Tibial nerve (tissue), 4 donors: ENCODE measurements at places on chromosomes 7 and 10. TPM values are rescaled to one million over a fixed set of nuclear protein-coding genes. Genes with fewer than 3 reads are reported as not detected.

- H3K27me3 ChIP-seq, result no peaks in the 10 kb centered on the region
- no peak for DNase-seq
- no peak overlapping the region for H3K4me3 ChIP-seq
- H3K36me3 ChIP-seq, result no peaks in the 10 kb centered on the region
- no peak overlapping the region for H3K27ac ChIP-seq
These were observed 93.0 kb downstream of the DNMBP start for GRCh38 chr10:99916776-99917175.

DNA sequence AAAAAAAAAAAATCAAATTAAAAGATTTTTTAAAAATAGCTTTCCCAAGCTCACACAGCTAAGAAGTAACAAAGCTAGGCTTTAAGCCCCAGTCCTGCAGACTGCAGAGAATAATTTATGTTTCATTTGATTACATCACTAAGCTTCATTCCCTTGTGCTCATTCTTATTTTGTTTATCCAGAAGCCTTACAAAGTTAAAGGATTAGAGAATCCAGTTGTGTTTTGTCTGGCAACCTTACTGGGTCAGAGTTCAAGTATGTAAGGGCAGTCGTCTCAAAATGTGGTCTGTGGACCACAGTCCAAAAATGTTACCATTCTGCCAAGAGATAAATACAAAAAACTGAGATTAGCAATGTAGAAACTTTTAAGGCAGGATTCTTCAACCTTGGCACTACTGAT lies 32.1 kb upstream of the EZH2 start:
- no peak overlapping the region for H3K4me3 ChIP-seq
- H3K27ac ChIP-seq, result no peak overlapping the region
- peaks cover 11% of the 10 kb centered on the region for H3K4me1 ChIP-seq
- H3K27me3 ChIP-seq, result no peaks in the 10 kb centered on the region
- DNase-seq, result no peak
- no peaks in the 10 kb centered on the region for H3K36me3 ChIP-seq

DNA sequence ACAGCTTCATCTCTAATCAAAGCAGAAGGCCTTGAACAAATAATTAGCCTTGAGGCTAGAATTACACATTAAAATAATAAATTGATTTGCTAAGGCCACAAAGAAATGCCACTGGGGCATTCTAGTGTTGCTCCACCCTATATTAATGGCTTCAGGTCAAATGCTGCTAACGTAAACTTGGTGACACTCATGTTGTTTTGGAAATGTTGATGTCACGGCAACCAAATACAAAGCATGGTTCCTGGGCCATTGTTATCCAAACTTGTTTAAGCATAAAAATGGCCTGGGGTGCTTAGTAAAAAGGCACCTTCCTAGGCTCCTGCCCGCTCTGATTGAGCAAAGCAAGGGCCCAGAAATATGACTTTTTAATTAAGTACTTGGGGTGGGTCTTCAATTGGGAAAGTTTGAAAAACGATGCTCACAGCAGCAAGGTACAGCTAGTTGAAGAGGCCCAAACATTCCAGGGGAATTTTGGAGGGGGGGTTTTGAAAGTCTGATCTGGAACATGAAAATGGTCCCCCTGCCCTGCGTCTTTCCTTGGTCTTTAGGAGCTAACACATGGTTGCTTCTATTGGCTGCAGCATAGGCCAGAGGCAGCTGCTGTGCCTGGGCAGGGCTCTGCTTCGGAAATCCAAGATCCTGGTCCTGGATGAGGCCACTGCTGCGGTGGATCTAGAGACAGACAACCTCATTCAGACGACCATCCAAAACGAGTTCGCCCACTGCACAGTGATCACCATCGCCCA lies 67.8 kb downstream of the ABCC2 start:
- no peak for DNase-seq
- no peaks in the 10 kb centered on the region for H3K4me1 ChIP-seq
- no peak overlapping the region for H3K4me3 ChIP-seq
- H3K36me3 ChIP-seq, result no peaks in the 10 kb centered on the region
- H3K27me3 ChIP-seq, result no peaks in the 10 kb centered on the region

- no peaks in the 10 kb centered on the region for H3K27me3 ChIP-seq
- no peak for DNase-seq
- no peaks in the 10 kb centered on the region for H3K36me3 ChIP-seq
These were observed 223.3 kb upstream of the FERD3L start for GRCh38 chr7:19368491-19368925.

- no peak overlapping the region for H3K27ac ChIP-seq
- no peaks in the 10 kb centered on the region for H3K27me3 ChIP-seq
- H3K4me1 ChIP-seq, result no peaks in the 10 kb centered on the region
- H3K4me3 ChIP-seq, result no peak overlapping the region
- H3K36me3 ChIP-seq, result no peaks in the 10 kb centered on the region
These were observed 157.0 kb downstream of the DGKI start for GRCh38 chr7:137689761-137690160.

DNA sequence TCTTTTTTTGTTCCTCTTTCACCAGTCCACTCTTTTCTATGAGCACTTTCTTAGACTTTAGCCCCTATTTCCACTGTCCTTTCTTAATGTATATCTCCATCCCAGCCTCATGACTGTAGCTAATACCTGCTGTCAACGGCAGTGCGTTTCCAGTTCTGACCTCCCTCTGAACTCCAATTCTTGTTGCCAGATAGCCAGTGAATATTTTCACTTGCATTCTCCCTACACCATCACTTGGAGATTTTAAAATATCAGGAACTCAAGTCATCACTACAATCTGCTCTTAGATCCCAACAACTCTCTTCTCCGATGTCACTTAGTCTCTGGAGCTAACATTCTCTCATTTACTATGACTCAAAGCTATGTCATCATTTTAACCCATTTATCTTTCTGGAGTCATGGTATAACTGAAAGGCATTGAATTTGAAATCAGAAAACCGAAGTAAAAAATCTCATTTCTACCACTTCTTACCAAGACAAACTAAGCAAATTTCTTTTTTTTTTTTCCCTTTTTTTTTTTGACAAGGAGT lies 5.1 kb upstream of the SLC16A12 start:
- no peak for DNase-seq
- H3K36me3 ChIP-seq, result no peaks in the 10 kb centered on the region
- peaks cover 4% of the 10 kb centered on the region for H3K4me1 ChIP-seq
- no peak overlapping the region for H3K27ac ChIP-seq

LGI1 gene
- 19.7 TPM for total RNA-seq

TLX1 gene
- not detected for total RNA-seq

TMEM176B gene
- total RNA-seq, result 83.1 TPM

DNAH11 gene
- 0.22 TPM for total RNA-seq

C7orf33 gene
- total RNA-seq, result not detected
